Left ventricle myocardium inferior (tissue), 1 donor: ENCODE measurements at places on chromosomes 12 and 14. TPM values are rescaled to one million over a fixed set of nuclear protein-coding genes. Genes with fewer than 3 reads are reported as not detected.

- H3K27ac ChIP-seq = no peak overlapping the region
- no peaks in the 10 kb centered on the region for H3K4me1 ChIP-seq
- DNase-seq = no peak
- H3K36me3 ChIP-seq = no peaks in the 10 kb centered on the region
- no peak overlapping the region for H3K4me3 ChIP-seq
Observed at GRCh38 chr14:83734431-83734830, 1795.5 kb upstream of the FLRT2 start.

DNA sequence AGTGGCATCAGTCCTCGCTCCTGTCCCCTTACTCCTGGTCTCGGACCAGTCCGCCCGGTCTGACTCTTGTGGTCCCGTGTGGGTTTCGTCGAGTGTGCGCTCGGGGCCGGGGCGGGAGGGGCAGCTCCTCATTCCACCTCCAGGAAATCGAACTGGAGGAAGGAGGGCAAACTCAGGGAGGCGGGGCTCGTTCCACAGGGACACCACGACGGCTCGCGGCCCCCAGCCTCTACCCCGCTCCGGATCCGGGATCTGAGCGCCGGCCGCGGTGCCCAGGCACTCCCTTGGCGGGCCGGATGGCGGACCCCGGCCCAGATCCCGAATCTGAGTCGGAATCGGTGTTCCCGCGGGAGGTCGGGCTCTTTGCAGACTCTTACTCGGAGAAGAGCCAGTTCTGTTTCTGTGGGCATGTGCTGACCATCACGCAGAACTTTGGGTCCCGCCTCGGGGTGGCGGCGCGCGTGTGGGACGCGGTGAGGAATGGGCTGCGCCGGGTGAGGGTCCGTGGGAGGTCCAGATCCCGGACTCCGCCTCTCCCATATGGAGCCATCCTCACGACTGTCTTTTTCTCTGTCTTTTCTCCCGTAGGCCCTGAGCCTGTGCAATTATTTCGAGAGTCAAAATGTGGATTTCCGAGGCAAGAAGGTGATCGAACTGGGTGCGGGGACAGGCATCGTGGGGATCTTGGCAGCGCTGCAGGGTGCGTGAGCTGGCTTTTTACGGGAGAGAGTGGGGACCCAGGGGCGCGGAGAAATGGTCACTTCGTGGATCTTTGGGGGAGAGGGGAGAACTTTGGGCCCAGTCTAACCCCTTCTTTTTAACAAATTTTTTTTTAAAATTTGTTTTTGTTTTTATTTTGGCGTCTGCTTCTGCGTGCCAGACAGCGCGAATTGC, at the start of gene EEF1AKMT3:
EEF1AKMT3 (plus strand) TSS at position 186 of the 894 bp plus-strand sequence; CDS start at position 297, 111 bp downstream.
- DNase-seq = peak; percentile 75
- peaks cover 18% of the 10 kb centered on the region for H3K36me3 ChIP-seq
- H3K4me1 ChIP-seq = peaks cover 24% of the 10 kb centered on the region
- H3K27me3 ChIP-seq = no peaks in the 10 kb centered on the region
- peak within 1 kb of the TSS; percentile 92 for H3K4me3 ChIP-seq

DNA sequence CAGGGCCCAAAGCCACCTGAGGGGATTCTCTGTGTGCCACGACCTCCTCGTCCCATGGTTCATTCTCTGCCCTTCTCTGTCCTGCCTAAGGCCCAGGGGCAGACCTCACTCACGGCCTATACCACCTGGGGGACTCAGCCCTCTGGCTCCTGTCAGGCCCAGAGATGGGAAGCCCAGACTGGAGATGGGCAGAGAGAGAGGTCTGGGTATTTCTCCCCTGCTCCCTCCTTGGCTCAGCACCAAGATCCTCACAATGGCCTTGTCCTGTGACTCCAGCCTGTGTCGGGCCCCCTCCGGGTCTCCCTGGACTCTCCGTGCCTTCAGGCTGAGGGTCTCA, 46.9 kb upstream of the BCL11B start:
- DNase-seq = no peak
- no peak overlapping the region for H3K4me3 ChIP-seq
- no peaks in the 10 kb centered on the region for H3K4me1 ChIP-seq
- no peak overlapping the region for H3K27ac ChIP-seq
- H3K36me3 ChIP-seq = no peaks in the 10 kb centered on the region
- peaks cover 69% of the 10 kb centered on the region for H3K27me3 ChIP-seq

DNA sequence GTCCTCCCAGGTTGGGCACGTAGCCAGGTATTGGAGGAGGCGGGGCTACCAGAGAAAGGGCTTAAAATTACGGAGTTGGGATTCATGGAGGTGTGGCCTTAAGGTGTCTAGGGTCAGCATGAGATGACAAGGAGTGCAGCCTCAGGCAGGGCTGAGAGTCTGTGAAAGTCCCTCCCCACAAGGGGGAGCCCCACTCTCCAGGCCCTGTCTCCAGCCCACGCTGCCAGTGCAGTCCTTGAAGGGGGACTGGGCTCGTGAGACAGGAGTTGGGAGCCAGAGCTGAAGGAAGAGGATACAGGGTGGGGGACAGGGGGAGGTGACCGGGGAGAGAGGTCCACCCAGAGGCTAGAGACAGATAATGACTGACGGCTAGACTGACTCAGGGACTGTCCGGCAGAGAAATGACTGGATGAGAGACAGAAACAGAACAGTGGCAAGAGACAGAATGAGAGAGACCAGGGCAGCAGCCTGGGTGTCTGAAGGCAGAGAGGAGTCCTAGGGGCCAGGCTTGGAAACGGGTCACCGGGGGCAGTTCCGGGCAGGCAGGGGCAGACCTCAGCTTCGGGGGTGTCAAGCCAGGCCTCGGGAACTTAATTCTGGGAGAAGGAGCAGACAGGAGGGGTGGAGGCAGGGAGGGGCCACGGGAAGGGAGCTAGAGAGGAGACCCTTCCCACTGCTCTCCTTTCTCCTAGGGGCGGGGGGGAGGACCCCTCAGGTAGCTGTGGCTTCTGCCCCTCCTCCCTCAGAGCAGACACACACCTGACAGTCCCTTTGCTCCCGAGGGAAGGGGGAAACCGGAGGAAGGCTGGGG, 970 bp downstream of the CDH24 start:
- H3K27me3 ChIP-seq = no peaks in the 10 kb centered on the region
- DNase-seq = peak; percentile 59
- peak overlapping the region; percentile 11 for H3K27ac ChIP-seq
- peak overlapping the region; percentile 84 for H3K4me3 ChIP-seq
- H3K4me1 ChIP-seq = peaks cover 29% of the 10 kb centered on the region

GRCh38 chr14:59482541-59483331, 1.5 kb downstream of the L3HYPDH start:
- peak overlapping the region; percentile 79 for H3K4me3 ChIP-seq
- H3K27me3 ChIP-seq = no peaks in the 10 kb centered on the region
- peaks cover 72% of the 10 kb centered on the region for H3K4me1 ChIP-seq
- peaks cover 11% of the 10 kb centered on the region for H3K36me3 ChIP-seq
- peak overlapping the region; percentile 93 for H3K27ac ChIP-seq

GRCh38 chr12:103382736-103383346, 112.9 kb downstream of the C12orf42 start:
- no peaks in the 10 kb centered on the region for H3K4me1 ChIP-seq
- no peak for DNase-seq
- H3K27me3 ChIP-seq = no peaks in the 10 kb centered on the region
- no peak overlapping the region for H3K27ac ChIP-seq

The SERPINA10 gene
- total RNA-seq = not detected

- no peaks in the 10 kb centered on the region for H3K27me3 ChIP-seq
- no peak overlapping the region for H3K4me3 ChIP-seq
- DNase-seq = no peak
- H3K4me1 ChIP-seq = peaks cover 87% of the 10 kb centered on the region
Observed at GRCh38 chr12:6343518-6343917, 1.6 kb upstream of the TNFRSF1A start.

- no peaks in the 10 kb centered on the region for H3K36me3 ChIP-seq
- DNase-seq = no peak
- H3K4me3 ChIP-seq = no peak overlapping the region
- no peak overlapping the region for H3K27ac ChIP-seq
- H3K27me3 ChIP-seq = no peaks in the 10 kb centered on the region
Observed at GRCh38 chr12:88242571-88242925, 100.4 kb downstream of the TMTC3 start.

The KRT2 gene
- total RNA-seq = not detected
